ENCODE measurements at places on chromosomes 2 and 18. TPM values are rescaled to one million over a fixed set of nuclear protein-coding genes. Genes with fewer than 3 reads are reported as not detected.

Gene MAP3K19
- total RNA-seq, result not detected

Gene HOXD12
- not detected for total RNA-seq

Gene TNFAIP6
- total RNA-seq, result not detected

Gene CFC1B
- not detected for total RNA-seq

Gene INPP5D
- total RNA-seq, result 7.6 TPM

Gene TLX2
- total RNA-seq, result not detected

Gene HOXD4
- total RNA-seq, result not detected

Gene SP110
- total RNA-seq, result 3.0 TPM

Gene GPR39
- total RNA-seq, result not detected

Gene MSH2
- 6.4 TPM for total RNA-seq

Gene XDH
- 0.29 TPM for total RNA-seq
